ENCODE measurements at places on chromosomes 1 and 21.
A peak's percentile ranks its signal among the peaks of the same experiment; 100 is the strongest.

GRCh38 chr1:157307491-157307890 lies 169.3 kb upstream of the ETV3 start:
- DNase-seq: no peak

- no peak for DNase-seq
Measured at GRCh38 chr1:86841116-86841515, 72.8 kb downstream of the SELENOF start.

GRCh38 chr1:175015243-175015642 lies 8.0 kb downstream of the MRPS14 start:
- no peak for DNase-seq

GRCh38 chr1:75796376-75797272 lies at the start of gene MSH4:
Gene MSH4, plus strand, starts transcription at chr1:75796882. Its CDS starts 104 bp downstream, at chr1:75796986.
- peak; percentile 22 for DNase-seq

DNA sequence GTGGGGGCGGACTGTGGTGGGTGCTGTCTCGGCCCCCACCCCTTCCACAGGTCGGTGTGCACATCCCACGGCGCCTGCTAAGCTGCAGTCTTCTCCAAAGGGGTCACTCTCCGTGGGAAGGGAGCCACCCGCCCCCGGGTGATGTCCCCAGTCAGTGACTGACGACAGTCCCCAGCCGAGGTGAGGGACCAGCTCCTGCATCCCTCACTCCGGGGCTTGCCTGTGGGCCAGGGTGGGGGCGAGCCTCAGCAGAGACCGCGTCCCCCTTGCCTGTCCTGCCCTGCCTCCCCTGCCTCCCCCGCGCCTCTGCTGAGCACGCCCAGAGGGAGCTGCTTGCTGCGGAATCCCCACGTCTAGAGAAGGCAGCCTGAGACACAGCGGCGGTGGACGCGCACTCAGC lies 35.9 kb upstream of the PDE9A start:
- DNase-seq: no peak
